NCI-H2081 (cell line): ENCODE measurements at places on chromosomes 2 and 18.

DNA sequence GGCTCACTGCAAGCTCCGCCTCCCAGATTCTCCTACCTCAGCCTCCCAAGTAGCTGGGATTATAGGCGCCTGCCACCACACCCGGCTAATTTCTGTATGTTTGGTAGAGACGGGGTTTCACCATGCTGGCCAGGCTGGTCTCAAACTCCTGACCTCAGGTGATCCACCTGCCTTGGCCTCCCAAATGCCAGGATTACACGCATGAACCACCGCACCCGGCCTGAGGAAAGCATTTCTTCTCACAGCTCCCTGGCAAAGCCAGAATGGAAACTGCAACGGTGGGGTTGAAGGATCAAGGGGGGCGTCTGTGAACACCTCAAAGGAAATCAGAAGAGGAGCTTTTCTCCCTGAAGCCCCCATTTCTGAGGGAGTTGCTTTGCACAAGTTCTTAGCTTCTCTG is 11.2 kb upstream of the TEX51 start:
- DNase-seq: no peak

DNA sequence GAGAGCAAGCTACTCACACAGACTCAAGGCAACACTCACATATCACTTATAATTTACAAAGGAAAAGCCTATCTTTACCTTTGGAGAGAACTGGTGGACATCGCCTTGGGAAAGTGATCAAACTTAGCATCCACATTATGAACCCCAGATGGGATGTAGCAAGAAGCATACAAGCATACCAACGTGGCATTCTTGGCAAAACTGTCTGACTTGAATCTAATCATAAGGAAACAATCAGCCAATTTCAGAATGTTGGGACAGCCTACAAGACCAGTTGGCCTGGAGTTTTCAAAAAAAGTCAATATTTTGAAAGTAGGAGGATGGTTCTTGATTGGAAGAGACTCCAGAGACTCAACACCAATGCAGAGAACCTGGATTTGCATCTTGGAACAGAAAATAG is 79.1 kb upstream of the PMAIP1 start:
- DNase-seq: no peak

- DNase-seq: no peak
These were observed 21.6 kb upstream of the SLC20A1 start for GRCh38 chr2:112623913-112624777.

DNA sequence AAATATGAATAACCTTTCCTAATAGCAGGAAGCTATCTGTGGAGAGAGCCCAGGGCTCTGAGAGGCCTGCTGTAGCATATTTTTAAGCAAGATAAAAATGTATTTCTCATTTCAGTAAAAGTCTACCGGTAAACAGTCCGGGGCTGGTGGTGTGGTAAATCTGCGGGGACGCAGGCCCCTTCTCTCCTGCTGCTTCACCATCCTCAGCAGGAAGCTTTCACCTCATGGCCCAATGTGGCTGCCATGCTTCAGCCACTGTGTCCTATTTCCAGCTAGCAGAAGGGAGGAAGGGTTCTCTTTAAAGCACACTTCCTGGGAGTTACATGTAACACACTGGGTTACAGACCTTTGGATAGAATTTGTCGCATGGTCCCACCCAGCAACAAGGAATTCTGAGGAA is 79.5 kb upstream of the ODC1 start:
- no peak for DNase-seq

- DNase-seq: peak; percentile 25
These were observed 95.6 kb downstream of the HDAC4 start for GRCh38 chr2:239305222-239305575.

GRCh38 chr2:221465776-221466175 is 106.3 kb downstream of the EPHA4 start:
- DNase-seq: no peak
